ENCODE measurements at places on chromosomes 2 and 18.

- DNase-seq, result no peak
These were observed 236.7 kb downstream of the SLC4A3 start for GRCh38 chr2:219864154-219864553.

DNA sequence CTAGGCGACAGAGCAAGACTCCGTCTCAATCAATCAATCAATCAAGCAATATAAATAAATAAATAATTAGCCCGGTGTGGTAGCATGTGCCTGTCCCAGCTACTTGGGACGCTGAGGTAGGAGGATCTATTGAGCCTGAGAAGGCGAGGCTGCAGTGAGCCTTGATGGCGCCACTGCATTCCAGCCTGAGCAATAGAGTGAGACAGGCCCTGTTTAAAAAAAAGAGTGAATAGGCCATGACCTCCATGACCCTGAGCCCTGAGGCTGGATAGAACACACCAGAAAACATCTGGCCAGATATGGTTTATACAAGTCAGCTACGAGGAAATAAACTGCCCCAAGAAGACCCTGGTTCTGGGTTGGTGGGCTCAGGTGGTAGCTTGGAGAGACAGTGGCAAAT is 20.4 kb upstream of the SEMA4C start:
- no peak for DNase-seq

GRCh38 chr2:120210270-120210693 is 12.9 kb downstream of the TMEM185B start:
- DNase-seq, result no peak

DNA sequence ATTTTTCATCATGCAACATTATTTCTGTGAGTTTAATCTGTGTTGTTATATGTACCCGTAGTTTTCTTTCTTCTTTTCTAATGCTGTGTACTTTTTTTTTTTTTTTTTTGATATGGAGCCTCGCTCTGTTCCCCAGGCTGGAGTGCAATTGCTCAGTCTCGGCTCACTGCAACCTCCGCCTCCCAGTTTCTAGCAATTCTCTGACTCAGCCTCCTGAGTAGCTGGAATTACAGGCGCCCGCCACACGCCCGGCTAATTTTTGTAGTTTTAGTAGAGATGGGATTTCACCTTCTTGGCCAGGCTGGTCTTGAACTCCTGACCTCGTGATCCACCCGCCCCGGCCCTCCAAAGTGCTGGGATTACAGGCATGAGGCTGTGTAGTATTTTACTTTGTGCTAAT is 155.4 kb downstream of the GALR1 start:
- DNase-seq, result no peak

All from stimulated activated CD8-positive, alpha-beta memory T cell treated with anti-CD3 and anti-CD28 coated beads, Interleukin-4, amount 100 ng/mL, for 1 hour (primary cell).